ENCODE measurements at places on chromosomes 3 and 15.

DNA sequence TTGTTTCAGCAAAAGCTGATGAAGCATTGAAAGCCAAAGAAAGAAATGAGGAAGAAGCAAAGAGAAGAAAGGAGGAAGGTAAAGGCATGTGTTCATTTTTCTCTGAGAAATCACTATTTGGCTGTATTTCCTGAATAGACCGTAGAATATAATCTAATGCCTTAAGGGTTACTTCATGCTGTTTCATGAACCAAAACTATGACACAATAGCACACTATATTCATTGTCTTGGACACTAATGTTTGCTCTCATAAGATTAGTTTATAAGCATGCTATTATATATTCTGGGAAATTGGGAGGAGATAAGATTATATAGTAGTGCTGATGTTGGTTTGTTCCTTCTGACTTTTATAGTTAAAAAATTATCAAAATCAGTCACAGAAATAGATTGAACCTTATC lies 110.1 kb upstream of the MLF1 start:
- H3K27ac ChIP-seq: no peak overlapping the region
- H3K36me3 ChIP-seq: no peaks in the 10 kb centered on the region
- no peak overlapping the region for H3K4me3 ChIP-seq
- no peaks in the 10 kb centered on the region for H3K27me3 ChIP-seq

GRCh38 chr3:127698691-127699415 lies 26.1 kb downstream of the ABTB1 start:
- H3K27me3 ChIP-seq: no peaks in the 10 kb centered on the region
- H3K36me3 ChIP-seq: peaks cover 5% of the 10 kb centered on the region
- no peak overlapping the region for H3K4me3 ChIP-seq
- no peak for DNase-seq

DNA sequence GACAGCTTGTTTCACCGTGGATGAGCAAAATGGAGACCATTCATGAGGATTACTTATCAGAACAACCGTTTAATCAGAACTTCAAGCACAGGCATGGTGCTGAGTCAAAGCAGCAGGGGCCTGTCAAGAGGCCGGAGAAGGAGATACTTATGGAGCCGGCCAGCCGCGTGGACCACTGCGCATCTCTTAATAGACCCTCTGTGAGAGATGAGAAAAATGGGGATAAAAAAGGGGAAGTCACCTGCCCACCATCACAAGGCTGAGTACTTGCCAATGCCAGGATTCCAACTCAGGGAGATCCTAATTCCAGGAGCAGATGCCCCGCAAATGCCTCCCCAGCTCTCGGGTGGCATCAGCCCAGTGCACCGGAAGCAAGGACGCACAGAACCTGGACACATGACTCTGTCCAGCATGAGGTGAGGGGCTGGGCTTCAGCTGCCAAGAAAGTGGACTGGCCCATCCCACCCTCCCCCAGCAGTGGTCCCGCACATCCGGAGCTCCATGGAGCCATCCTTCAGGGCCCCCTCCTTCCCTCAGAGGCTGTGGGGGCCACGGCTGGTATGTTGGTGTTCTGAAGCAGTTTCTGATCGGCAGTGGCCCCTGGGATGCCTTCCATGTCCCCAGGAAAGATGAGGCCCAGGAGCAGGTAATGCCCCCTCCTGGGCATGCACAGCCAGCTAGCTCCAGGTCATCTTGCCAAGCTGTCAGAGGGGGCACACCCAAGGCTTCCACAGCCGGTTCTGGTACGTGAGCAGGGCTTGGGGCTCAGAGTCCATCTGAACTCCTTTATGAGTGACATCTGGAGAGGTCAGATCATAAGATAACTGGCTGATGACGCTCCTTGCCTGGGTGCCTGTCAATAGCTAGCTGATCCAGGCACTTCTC lies 143.8 kb downstream of the ATP10A start:
- DNase-seq: no peak
- peaks cover 3% of the 10 kb centered on the region for H3K27me3 ChIP-seq
- no peak overlapping the region for H3K27ac ChIP-seq
- no peak overlapping the region for H3K4me3 ChIP-seq

GRCh38 chr3:184382326-184383032 lies 2.6 kb downstream of the CHRD start:
- peaks cover 20% of the 10 kb centered on the region for H3K4me1 ChIP-seq
- H3K36me3 ChIP-seq: no peaks in the 10 kb centered on the region
- no peak for DNase-seq
- H3K27me3 ChIP-seq: peaks cover 40% of the 10 kb centered on the region
- H3K27ac ChIP-seq: no peak overlapping the region

GRCh38 chr3:46713898-46714552 lies 3.6 kb downstream of the PRSS50 start:
- H3K4me1 ChIP-seq: peaks cover 32% of the 10 kb centered on the region
- H3K36me3 ChIP-seq: no peaks in the 10 kb centered on the region
- H3K4me3 ChIP-seq: no peak overlapping the region

GRCh38 chr3:56681984-56682461 lies 1.0 kb downstream of the TASOR start:
- H3K36me3 ChIP-seq: peaks cover 70% of the 10 kb centered on the region
- H3K4me1 ChIP-seq: peaks cover 31% of the 10 kb centered on the region
- peak overlapping the region; percentile 89 for H3K4me3 ChIP-seq
- DNase-seq: no peak

DNA sequence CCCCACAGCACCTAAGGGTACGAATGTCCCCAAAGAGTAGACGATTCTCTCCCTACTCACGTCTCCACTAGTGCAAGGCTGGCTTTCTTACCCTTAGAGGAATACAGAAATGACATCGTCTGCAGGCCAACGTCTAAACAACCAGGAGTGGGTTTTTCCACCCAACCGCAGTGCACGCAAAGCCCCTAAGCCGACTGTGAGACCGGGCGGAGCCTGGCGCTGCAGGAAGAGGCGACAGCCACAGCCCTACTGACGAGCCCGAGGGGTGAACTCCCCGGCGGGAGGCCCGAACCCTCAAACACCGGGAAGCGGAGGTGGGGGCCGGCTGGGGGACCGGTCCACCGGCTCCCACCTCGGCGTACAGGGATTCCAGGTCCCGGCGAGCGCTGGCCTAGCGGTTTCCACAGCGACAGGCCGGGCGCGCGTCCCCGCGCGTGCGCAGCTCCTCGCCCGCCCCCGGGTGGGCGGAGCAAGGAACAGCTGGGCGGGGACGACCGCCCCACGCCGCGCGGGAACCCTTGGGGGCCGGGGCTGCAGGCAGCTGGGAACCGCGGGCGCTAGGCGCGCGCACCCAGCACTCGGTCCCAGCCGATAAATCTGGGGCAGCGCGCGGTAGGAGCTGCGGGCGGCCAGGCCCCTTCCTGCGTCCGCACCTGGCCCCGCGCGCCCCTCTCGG lies at the start of the genes CEP19 and PIGX:
CEP19 (minus strand) TSS at position 413 of the 676 bp plus-strand sequence. CDS start 3,593 bp downstream, outside the sequence.
PIGX (plus strand) TSS at position 540 of the 676 bp plus-strand sequence.
- peaks cover 28% of the 10 kb centered on the region for H3K4me1 ChIP-seq
- H3K36me3 ChIP-seq: peaks cover 3% of the 10 kb centered on the region
- peak; percentile 87 for DNase-seq
- peak within 1 kb of the TSS; percentile 51 for H3K27ac ChIP-seq

- H3K4me1 ChIP-seq: no peaks in the 10 kb centered on the region
- no peak overlapping the region for H3K27ac ChIP-seq
- DNase-seq: no peak
Observed at GRCh38 chr3:67724434-67724833, 70.0 kb upstream of the SUCLG2 start.

- peaks cover 4% of the 10 kb centered on the region for H3K27me3 ChIP-seq
- H3K4me1 ChIP-seq: no peaks in the 10 kb centered on the region
- H3K27ac ChIP-seq: no peak overlapping the region
- DNase-seq: no peak
- H3K36me3 ChIP-seq: no peaks in the 10 kb centered on the region
- H3K4me3 ChIP-seq: no peak overlapping the region
Observed at GRCh38 chr15:34812369-34812768, 17.0 kb upstream of the ACTC1 start.

- no peak overlapping the region for H3K27ac ChIP-seq
- H3K4me3 ChIP-seq: no peak overlapping the region
- H3K27me3 ChIP-seq: peaks cover 4% of the 10 kb centered on the region
- no peaks in the 10 kb centered on the region for H3K36me3 ChIP-seq
- DNase-seq: no peak
- peaks cover 6% of the 10 kb centered on the region for H3K4me1 ChIP-seq
Observed at GRCh38 chr3:139894643-139894989, 40.4 kb upstream of the CLSTN2 start.

DNA sequence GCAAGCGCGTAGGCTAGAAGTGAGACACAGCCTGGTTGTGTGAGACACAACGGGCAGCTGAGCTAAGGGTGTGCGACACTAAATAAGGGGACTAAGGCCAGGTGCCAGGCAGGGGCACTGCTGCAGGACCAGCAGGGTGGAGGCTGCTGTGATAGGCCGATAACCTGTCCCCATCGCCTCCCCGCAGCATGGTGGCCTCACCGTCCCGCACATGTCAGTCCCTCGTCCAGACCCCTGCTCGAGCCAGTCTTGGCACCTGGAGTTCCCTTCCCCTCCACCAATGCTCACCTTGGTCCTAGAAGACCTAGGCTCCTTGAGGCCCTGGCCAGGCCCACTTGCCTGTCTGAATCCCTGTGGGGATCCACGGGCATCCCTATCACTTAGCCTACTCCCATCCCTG lies 96.1 kb downstream of the HMG20A start:
- DNase-seq: no peak
- H3K4me1 ChIP-seq: peaks cover 30% of the 10 kb centered on the region
- H3K27me3 ChIP-seq: peaks cover 9% of the 10 kb centered on the region
- H3K27ac ChIP-seq: no peak overlapping the region
- peaks cover 10% of the 10 kb centered on the region for H3K36me3 ChIP-seq
